ENCODE measurements at places on chromosomes 5 and 9. TPM values are rescaled to one million over a fixed set of nuclear protein-coding genes. Genes with fewer than 3 reads are reported as not detected.

- H3K4me1 ChIP-seq = no peaks in the 10 kb centered on the region
- H3K4me3 ChIP-seq = no peak overlapping the region
- no peaks in the 10 kb centered on the region for H3K27me3 ChIP-seq
- H3K27ac ChIP-seq = no peak overlapping the region
Measured at GRCh38 chr5:60395712-60396329, 304.1 kb downstream of the DEPDC1B start.

The IL5 gene
- 0.07 TPM for polyA plus RNA-seq

DNA sequence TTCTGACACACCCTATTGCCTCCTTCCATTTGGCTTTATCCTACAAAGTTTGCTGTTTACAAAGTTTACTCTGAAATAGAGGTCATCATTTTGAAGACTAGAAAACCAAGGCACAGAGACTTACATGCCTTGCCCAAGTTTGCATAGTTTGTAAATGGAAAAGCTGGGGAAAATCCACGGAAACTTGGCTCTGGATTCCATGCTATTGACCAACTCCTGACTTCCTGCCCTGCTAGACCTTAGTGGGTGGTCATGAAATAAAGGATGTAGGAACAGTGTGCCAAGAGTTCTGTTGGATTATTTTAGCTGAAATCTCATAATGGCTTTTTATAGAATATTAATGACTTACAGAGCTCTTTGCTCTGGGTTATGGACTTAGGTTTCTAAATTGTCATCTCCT, 69.5 kb downstream of the GRIA1 start:
- no peak overlapping the region for H3K4me3 ChIP-seq
- no peaks in the 10 kb centered on the region for H3K27me3 ChIP-seq
- H3K27ac ChIP-seq = no peak overlapping the region
- DNase-seq = no peak
- H3K36me3 ChIP-seq = no peaks in the 10 kb centered on the region
- no peaks in the 10 kb centered on the region for H3K4me1 ChIP-seq

- DNase-seq = no peak
- no peak overlapping the region for H3K4me3 ChIP-seq
- H3K27me3 ChIP-seq = no peaks in the 10 kb centered on the region
- H3K4me1 ChIP-seq = no peaks in the 10 kb centered on the region
- no peak overlapping the region for H3K27ac ChIP-seq
Measured at GRCh38 chr9:16959391-16959790, 88.9 kb upstream of the BNC2 start.
